ENCODE measurements at places on chromosomes 1 and 21.

- no peak for ATAC-seq
Observed at GRCh38 chr1:201454608-201455007, 14.4 kb downstream of the PHLDA3 start.

DNA sequence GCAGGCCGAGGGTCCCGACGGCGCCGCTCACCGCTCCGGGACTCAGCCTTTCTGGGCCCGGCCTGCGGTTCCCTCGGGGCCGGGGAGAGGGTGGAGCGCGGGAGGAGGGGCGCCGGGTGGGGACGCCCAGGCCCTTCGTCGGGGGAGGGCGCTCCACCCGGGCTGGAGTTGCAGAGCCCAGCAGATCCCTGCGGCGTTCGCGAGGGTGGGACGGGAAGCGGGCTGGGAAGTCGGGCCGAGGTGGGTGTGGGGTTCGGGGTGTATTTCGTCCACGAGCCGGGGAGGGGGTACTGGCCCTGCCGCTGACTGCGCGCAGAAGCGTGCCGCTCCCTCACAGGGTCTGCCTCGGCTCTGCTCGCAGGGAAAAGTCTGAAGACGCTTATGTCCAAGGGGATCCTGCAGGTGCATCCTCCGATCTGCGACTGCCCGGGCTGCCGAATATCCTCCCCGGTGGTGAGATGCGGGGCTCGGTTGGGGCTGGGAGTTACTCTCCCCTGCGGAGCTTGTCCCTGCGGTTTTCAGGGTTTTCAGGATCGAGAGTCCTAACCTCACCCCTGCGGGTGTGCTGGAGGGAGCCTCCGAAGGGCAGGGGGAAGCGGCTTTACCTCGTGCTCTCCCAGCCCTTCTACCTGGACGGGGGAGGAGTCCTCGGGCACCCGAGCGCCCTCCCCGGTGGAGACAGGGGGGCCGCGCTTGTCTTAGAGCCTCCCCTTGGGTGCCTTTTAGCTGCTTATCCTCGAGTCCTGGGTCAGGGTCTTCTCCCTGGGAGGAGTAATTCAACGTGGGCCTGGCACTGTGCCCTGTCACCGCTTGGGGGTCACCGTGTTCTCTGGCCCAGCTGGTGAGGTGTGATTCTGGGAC lies 2.1 kb downstream of the SAMD11 start:
- peak; percentile 40 for ATAC-seq

GRCh38 chr21:41706678-41707077 lies 60.2 kb downstream of the RIPK4 start:
- ATAC-seq: no peak

DNA sequence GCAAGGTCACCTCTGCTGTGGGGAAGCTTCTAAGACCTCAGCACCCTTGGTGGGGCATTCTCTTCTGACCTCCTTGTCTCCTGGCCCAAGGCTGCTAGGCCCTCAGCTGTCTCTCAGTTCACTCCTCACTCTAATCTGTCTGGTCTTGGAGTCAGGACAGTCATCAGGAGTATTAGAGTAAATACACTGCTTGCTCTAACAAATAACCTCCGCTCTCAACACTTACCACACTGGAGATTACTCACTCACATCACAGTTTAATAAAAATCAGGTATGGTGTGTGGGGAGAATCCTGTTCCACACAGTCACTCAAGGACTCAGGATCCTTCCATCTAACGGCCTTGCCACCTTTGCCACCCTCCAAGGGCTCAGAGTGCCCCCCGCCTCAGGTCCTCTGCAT lies 26.6 kb upstream of the TMEM61 start:
- no peak for ATAC-seq

DNA sequence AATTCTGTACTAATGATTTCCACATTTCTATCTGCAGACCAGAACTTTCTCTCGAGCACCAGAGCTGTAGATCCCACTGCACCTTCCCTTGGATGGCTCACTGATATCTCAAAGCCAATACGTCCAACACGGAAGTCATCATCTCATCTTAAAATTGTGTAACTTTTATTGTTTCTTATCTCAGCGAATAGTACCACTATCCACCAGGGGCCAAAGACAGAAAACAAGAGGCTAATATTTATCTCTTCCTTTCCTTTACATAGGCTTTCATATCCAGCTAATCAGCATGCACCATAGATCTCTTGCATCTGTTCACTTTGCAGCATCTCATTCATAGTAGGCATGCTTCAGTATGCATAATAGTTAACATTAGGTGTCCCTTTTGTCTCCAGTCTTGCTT lies 303.6 kb downstream of the PTPRC start:
- no peak for ATAC-seq

- no peak for ATAC-seq
Observed at GRCh38 chr1:219374636-219375035, 201.0 kb downstream of the LYPLAL1 start.

GRCh38 chr1:172875892-172876291 lies 174.8 kb downstream of the TNFSF18 start:
- ATAC-seq: peak; percentile 32

- ATAC-seq: no peak
Observed at GRCh38 chr1:19926296-19927129, 3.1 kb upstream of the PLA2G2E start.

DNA sequence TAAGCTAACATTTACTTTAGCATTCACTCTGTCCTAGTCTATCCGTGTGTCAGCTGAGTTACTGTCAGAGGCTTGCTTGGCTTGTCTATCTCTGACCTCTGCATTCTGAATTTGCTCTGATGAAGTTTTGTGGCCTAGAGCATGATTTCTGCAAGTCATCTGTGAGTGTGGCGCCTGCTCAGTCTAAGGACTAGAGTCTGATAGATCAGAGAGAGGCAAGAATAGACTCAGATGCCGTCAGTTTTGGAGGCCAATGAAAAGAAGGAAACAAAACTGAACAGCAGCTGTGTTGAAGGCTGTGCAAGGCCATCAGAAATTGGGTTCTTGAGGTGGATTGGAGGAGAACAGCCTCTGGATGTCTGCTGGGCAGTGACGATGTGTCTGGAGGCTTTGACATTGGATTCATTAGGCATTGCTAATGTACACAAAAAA lies 573.1 kb downstream of the USP25 start:
- no peak for ATAC-seq

GRCh38 chr1:15616373-15617172 lies 685 bp upstream of the DDI2 start:
- ATAC-seq: peak; percentile 48

GRCh38 chr1:159090286-159091179 lies 14.0 kb upstream of the AIM2 start:
- no peak for ATAC-seq

- no peak for ATAC-seq
Observed at GRCh38 chr1:99527545-99527944, 118.4 kb upstream of the PALMD start.

DNA sequence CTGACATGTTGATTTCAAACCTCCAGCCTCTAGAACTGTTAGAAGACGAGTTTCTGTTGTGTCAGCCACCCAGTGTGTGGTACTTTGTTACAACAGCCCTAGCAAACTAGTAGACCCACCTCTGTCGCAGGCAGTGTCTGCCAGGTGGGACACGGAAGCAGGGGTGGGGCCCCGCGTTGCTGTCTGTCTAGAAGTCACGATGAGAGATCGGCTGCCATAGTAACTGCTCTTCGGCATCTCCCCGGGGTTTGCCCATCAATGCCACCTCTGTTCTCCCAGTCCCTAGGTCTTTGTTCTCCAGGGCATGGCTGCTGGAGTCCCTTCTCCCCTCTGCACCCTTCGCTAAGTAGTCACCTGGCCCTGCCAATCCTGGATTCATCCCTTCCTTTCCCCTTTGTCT lies 15.2 kb upstream of the CLSTN1 start:
- ATAC-seq: no peak

- ATAC-seq: peak; percentile 78
Observed at GRCh38 chr21:36854391-36854790, 112.1 kb downstream of the HLCS start.

GRCh38 chr1:33268927-33269610 lies 12.8 kb downstream of the ZNF362 start:
- no peak for ATAC-seq

GRCh38 chr1:201954263-201955008 lies 867 bp upstream of the TIMM17A start:
- peak; percentile 4 for ATAC-seq

- no peak for ATAC-seq
Observed at GRCh38 chr1:228823200-228823599, 87.9 kb downstream of the RHOU start.

GRCh38 chr1:53148123-53148522 lies 5.7 kb upstream of the SLC1A7 start:
- ATAC-seq: no peak

- ATAC-seq: peak; percentile 55
Observed at GRCh38 chr1:24047110-24047477, 64.8 kb downstream of the MYOM3 start.

- no peak for ATAC-seq
Observed at GRCh38 chr1:228540161-228540917, 53.2 kb downstream of the RNF187 start.

DNA sequence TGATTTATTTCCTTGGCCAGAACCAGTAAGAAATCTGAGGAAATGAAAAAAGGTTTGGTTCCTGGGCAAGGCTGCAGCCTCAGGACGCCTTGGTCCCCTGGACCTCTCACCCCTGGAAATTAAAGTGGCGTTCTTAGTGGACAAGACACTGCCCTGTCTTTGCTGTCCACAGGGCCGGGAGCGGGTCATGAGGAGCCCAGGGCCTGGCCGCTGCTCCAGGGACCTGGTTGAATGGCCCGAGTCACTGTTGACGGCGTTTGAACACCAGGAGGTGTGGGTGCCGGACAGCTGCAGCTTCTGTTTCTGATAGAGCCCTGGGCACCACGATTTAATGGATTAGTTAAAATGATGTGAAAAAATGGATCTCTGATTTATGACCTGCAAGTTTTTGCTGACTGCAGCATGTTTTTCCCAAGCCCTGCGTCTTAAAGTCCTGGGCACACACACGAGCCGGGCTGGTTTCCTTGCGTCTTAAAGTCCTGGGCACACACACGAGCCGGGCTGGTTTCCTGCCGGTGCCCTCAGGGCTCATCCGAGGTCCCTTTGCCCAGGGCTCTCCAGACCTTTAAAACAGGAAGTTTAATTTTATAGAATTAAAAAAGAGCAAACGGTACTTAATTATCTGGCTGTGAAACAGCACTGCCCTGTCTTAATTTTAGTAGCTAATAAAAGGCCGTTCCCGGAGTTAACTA lies 74.1 kb upstream of the ACTRT2 start:
- no peak for ATAC-seq

DNA sequence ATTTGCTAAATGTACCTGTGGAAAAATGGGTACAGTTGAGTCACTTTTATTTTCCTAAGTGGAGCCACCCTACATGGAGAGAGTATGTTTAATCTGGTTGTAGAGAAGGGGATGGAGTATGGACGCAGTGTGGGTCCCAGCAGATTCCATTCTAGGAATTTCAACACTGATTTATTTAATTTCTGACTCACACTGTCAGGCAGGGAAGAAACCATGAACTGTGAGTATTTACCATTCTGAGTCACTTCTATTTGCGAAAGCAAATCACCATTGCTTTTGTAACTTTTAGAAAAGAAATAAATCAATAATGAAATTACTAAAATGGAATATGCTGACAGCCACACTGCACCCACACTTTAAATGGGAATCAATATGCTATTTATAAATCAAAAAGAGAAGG lies 339.0 kb downstream of the DSCAM start:
- no peak for ATAC-seq

- no peak for ATAC-seq
Observed at GRCh38 chr1:93676427-93676826, 5.2 kb downstream of the BCAR3 start.
